SK-N-SH (cell line): ENCODE measurements at places on chromosomes 11 and 22.

- DNase-seq = no peak
Measured at GRCh38 chr11:74312326-74312725, 886 bp upstream of the P4HA3 start.

DNA sequence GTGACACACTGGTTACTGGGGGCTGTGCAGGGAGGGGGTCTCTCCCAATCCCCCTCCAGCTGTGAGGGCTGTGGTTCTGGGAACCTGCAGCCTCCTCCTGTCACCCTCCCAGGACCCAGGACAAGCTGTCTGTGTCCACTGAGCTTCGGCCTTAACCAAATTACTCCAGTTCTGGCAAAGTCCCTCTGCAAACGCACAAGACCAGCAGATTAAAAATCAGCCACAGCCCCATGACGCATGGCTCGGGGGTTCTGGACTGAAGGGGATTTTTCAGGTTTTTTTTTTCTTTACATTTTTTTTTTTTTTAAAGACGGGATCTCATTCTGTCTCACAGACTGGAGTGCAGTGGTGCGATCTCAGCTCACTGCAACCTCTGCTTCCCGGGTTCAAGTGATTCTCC, 32.2 kb upstream of the A4GALT start:
- DNase-seq = peak; percentile 44

DNA sequence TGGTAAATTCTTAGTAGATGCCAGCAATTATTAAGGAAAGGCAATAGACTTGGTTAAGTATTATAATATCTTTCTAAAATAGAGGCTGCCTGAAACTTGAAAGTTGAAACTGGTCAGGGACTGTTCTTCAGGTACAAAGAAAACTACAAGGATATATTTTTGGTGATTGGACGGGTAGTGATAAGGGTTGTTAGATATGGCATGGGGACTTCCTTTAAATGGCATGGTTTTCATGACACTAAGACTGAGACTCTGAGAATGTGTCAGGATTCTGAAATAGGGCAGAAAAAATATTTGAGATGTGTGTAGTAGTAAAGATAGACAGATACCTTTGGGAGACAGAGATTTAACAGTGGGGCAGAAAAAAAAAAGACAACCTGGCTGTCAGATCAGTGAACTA, 108.4 kb upstream of the SLC5A12 start:
- no peak for DNase-seq

- DNase-seq = no peak
Measured at GRCh38 chr11:64518928-64519327, 72.1 kb upstream of the SLC22A12 start.

DNA sequence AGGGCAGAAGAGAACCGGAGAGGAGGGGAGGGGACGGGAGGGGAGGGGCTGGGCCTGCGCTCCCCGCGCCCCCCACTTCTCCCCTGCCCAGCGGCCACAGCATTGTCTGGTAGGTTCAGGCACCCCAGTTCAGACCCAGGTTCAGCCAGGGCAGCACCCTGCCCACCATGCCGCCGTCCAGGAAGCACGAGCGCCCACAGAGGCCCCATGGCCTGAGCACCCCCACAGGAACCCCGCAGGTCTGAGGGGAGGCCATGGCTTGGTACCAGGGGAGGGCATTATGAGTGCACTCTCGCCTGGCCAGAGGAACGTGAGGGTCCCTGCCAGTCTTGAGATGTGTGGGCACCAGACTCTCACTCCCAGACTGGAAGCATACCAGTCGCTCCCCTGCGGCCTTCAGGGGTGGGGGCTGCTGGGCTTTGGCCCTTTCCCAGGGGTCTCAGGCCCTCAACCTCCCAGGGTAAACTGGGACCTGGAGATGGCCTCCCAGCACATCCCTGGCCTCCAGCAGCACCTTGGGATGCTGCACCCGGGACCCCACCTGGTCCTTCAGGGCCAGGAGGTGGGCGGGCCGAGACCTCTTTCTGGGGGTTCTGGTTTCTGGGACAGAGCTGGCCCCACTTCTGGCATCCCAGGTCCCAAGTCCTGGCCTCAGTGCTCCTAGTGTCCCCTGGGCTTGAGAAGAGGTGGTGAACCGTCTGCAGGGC, 597 bp upstream of the PLXNB2 start:
- DNase-seq = no peak

GRCh38 chr22:48333816-48334735, 1493.6 kb downstream of the BRD1 start:
- no peak for DNase-seq

- DNase-seq = peak; percentile 72
Measured at GRCh38 chr11:68798221-68798813, 43.4 kb downstream of the CPT1A start.

DNA sequence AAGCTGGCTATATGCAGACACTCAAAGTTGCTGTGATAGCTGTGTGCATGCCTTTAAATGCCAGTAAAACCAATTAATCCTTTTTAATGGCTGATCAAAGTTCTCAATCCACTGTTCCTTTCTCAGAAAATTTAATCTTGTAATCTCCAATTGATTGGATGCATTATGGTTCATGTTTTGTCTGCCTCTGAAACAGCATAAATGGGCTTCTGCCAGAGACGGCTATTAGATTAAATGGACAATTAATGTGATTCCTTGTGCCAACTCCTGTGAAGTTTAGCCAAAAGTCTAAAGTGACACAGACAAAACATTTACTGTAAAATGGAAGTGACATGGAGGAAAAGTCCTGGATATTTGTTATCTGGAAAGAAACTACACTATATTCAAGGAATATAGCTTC, 952.5 kb upstream of the FAT3 start:
- peak; percentile 46 for DNase-seq

- no peak for DNase-seq
Measured at GRCh38 chr11:45942381-45942780, 19.9 kb downstream of the LARGE2 start.
